ENCODE measurements at places on chromosomes 16 and 17. TPM values are rescaled to one million over a fixed set of nuclear protein-coding genes. Genes with fewer than 3 reads are reported as not detected.
A peak's percentile ranks its signal among the peaks of the same experiment; 100 is the strongest.

- no peak overlapping the region for H3K27ac ChIP-seq
- no peaks in the 10 kb centered on the region for H3K27me3 ChIP-seq
- H3K4me3 ChIP-seq = no peak overlapping the region
- no peaks in the 10 kb centered on the region for H3K4me1 ChIP-seq
Observed at GRCh38 chr17:72274614-72275013, 153.8 kb downstream of the SOX9 start.

- H3K27me3 ChIP-seq = no peaks in the 10 kb centered on the region
- no peak overlapping the region for H3K4me3 ChIP-seq
- no peaks in the 10 kb centered on the region for H3K36me3 ChIP-seq
- no peak for DNase-seq
Observed at GRCh38 chr17:6109536-6109935, 39.4 kb downstream of the WSCD1 start.

- H3K36me3 ChIP-seq = peaks cover 14% of the 10 kb centered on the region
- no peak for DNase-seq
- H3K27me3 ChIP-seq = peaks cover 2% of the 10 kb centered on the region
- no peak overlapping the region for H3K27ac ChIP-seq
Observed at GRCh38 chr16:88970050-88970449, 7.0 kb downstream of the CBFA2T3 start.

DNA sequence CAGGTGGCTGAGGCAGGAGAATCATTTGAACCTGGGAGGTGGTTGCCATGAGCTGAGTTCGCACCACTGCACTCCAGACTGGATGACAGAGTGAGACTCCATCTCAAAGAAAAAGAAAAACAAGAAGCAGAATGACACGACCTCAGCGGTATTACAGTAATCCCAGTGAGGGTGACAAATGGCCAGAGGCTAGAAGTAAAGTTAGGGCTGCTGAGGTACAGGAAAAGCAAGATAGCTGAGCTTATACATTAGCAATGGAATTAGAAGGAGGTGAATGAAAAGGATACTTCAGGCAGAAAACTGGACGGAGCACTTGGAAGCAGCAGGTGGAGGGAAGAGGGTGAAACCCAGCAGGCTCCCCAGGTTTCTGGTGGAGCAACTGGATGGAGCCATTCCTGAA, 26.1 kb upstream of the AMZ2 start:
- no peaks in the 10 kb centered on the region for H3K36me3 ChIP-seq
- H3K4me1 ChIP-seq = peaks cover 8% of the 10 kb centered on the region

DNA sequence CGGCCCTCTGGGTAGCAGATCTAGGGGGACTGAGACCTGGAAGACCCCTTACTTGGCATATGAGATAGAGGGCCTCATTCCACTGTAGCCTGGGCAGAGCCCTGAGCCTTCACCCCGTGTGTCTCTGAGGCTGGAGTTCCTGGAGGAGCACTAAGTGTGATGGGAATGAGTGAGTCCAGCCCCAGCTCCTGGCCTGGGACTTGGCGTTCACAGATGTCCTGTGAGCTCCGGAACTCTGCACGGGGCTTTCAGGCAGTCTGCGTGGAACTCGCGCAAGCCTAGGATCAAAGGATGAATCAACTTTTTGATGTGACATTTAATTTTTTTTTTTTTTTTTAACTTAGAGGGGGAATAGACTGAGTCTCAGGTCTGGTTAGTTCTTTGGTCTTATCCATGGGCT, 1.8 kb downstream of the NKD1 start:
- peaks cover 57% of the 10 kb centered on the region for H3K27me3 ChIP-seq
- no peaks in the 10 kb centered on the region for H3K36me3 ChIP-seq
- DNase-seq = no peak
- H3K4me1 ChIP-seq = peaks cover 13% of the 10 kb centered on the region
- H3K27ac ChIP-seq = no peak overlapping the region

DNA sequence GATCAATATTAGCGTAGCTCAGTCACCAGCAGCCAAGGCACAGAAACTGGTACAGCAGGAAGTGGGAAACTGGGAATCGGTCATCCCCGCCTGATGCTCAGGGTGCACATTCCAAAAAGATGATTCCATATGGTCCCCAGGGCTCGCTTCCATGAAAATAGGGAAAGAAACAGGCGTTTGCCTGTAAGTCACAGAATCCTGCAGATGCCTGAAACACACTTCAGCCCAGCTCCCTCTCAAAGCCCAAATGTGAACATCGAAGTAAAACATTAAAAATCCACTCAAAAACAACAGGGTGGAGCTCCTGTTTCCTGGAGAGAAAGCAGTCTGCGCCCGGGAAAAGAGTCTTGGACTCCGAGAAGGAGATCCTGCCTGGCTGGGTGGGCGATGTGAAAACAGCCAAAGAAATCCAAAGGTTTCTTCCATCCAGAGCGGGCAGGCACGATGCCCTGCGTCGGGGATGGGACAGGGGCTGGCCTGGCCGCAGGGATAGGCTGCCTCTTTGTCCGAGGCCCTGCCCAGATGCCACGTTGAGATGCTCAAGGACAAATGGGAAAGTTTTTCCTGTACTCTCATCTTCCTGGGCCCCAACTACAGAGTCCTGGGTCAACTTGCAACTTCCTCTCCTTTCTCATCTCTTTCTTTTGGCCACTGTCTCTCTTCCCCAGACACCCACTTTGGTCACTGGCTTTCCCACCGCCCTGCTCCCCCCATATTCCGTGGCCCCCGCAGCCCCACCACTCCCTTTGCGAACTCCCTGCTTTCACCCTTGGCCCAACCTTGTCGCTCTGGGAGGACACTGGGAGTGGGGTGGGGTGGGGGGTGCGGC, 743 bp downstream of the WIPI1 start:
- peak overlapping the region; percentile 90 for H3K27ac ChIP-seq
- H3K27me3 ChIP-seq = no peaks in the 10 kb centered on the region

GRCh38 chr17:33277436-33278100, 15.5 kb downstream of the ASIC2 start:
- no peak overlapping the region for H3K4me3 ChIP-seq
- H3K36me3 ChIP-seq = no peaks in the 10 kb centered on the region
- H3K27ac ChIP-seq = no peak overlapping the region
- H3K27me3 ChIP-seq = no peaks in the 10 kb centered on the region

LGALS9B gene
- polyA plus RNA-seq = not detected

All from CD14-positive monocyte (primary cell).